Left cardiac atrium (tissue), 4 donors: ENCODE measurements at places on chromosomes 6 and 20. TPM values are rescaled to one million over a fixed set of nuclear protein-coding genes. Genes with fewer than 3 reads are reported as not detected.

Gene LY6G6D
- total RNA-seq = not detected

Gene PTPRT
- total RNA-seq = 0.27 TPM

Gene SCAF8
- 44.1 TPM for total RNA-seq

Gene PPIL6
- 3.0 TPM for total RNA-seq

Gene CAGE1
- total RNA-seq = not detected

Gene TRIM15
- total RNA-seq = not detected

Gene PCSK2
- 1.5 TPM for total RNA-seq

Gene MEI4
- 0.84 TPM for total RNA-seq

Gene ADGB
- not detected for total RNA-seq

Gene SPATA25
- 2.2 TPM for total RNA-seq

Gene SAPCD1
- 0.73 TPM for total RNA-seq

Gene ZNF184
- 4.3 TPM for total RNA-seq

Gene CALHM6
- total RNA-seq = 3.9 TPM

Gene OPRL1
- 0.97 TPM for total RNA-seq

Gene LY6G6C
- not detected for total RNA-seq

Gene NR2E1
- not detected for total RNA-seq

Gene GMDS
- total RNA-seq = 8.4 TPM

Gene FAM217A
- total RNA-seq = not detected

Gene MAS1
- total RNA-seq = not detected

Gene CRIP3
- total RNA-seq = 0.85 TPM

Gene RIMS4
- 0.58 TPM for total RNA-seq

Gene RBPJL
- total RNA-seq = not detected

Gene GRM1
- total RNA-seq = 0.06 TPM

Gene RBM39
- total RNA-seq = 143 TPM

Gene GATA5
- 9.3 TPM for total RNA-seq

Gene EMILIN3
- total RNA-seq = 3.4 TPM

Gene AGPAT4
- total RNA-seq = 2.9 TPM

Gene SYCP2L
- 0.73 TPM for total RNA-seq

Gene CRISP3
- total RNA-seq = not detected

Gene LTB
- total RNA-seq = 0.84 TPM

Gene TRIM40
- not detected for total RNA-seq

Gene RIPOR3
- 6.7 TPM for total RNA-seq
